Aorta (tissue), 5 donors: ENCODE measurements at places on chromosomes 12 and 14. TPM values are rescaled to one million over a fixed set of nuclear protein-coding genes. Genes with fewer than 3 reads are reported as not detected.

DNA sequence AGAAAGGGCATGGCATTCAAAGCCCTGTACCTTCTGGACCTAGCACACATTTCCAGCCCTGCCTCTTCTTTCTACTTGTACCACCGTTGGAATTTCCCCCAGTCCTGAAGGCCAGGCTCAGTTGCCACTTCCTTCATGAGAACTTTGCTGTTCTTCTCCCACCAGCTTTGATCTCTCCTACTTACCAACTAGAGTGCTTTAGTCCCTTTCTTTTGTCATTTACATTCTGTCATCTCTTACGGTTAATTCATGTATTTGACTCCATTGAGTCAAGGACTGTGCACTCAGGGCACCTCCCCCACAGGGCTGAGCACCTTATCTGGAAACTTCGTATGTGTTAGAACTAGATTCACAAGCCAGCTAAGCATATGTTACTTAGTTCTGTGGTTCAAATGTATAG lies 26.3 kb downstream of the BICDL1 start:
- no peak for DNase-seq
- H3K36me3 ChIP-seq: no peaks in the 10 kb centered on the region
- no peak overlapping the region for H3K4me3 ChIP-seq
- no peaks in the 10 kb centered on the region for H3K27me3 ChIP-seq
- H3K27ac ChIP-seq: no peak overlapping the region

GRCh38 chr12:90827567-90827966 lies 127.4 kb downstream of the CCER1 start:
- DNase-seq: no peak
- no peaks in the 10 kb centered on the region for H3K36me3 ChIP-seq
- H3K4me3 ChIP-seq: no peak overlapping the region

DNA sequence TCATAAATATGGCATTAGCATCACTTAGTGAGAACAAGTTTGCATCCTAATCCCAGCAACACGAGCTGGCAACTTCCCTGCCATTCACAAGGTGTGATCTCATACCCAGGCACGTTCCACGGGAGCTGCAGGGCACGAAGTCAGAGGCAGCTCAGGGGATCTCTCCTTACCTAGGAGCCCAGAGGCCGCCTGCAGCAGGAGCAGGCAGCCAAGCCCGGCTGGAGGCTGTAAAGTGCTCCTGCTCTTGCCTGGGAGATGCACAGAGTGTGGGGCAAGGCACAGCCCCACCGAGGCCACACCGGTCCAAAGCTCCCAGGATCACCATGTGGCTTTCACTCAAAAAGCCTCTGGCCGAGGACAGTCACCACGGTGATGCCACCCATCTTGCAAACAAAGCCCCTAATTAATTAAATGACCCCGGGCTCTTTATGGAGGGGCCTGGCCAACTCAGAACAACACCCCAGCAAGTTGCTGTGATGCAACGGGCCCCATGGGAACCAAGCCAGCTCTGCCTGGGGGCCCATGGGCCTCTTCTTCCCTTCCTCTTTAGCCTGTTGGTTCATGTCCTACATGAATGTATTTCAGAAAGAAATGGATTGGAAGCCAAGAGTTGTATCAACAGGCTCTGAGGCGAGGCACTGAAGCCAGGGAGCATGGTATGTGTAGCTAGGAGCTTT lies 26.5 kb downstream of the NUAK1 start:
- peak; percentile 81 for DNase-seq
- H3K27ac ChIP-seq: peak overlapping the region; percentile 64
- no peaks in the 10 kb centered on the region for H3K36me3 ChIP-seq
- no peak overlapping the region for H3K4me3 ChIP-seq
- H3K4me1 ChIP-seq: peaks cover 9% of the 10 kb centered on the region

DNA sequence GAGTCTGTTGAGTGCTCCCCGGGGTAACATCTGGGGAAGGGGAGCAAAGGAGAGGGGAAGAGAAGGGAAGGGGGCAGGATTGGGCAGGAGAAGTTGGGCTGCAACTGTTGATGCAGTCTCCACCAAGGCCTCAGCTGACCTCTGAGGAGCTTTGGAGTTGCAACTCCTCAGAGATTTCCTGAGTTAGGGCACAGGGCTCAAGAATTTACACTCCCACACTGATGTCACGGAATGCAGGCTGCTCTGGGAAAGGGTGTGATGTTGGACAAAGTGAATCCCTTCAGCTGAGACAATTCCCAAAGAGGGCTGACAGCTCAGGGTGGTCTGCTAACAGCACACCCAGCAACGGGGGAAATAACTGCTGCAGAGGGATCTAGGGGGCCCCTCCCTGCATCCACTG lies 295.6 kb downstream of the PCNX1 start:
- no peak overlapping the region for H3K4me3 ChIP-seq
- H3K4me1 ChIP-seq: no peaks in the 10 kb centered on the region
- H3K36me3 ChIP-seq: no peaks in the 10 kb centered on the region
- no peak for DNase-seq

DNA sequence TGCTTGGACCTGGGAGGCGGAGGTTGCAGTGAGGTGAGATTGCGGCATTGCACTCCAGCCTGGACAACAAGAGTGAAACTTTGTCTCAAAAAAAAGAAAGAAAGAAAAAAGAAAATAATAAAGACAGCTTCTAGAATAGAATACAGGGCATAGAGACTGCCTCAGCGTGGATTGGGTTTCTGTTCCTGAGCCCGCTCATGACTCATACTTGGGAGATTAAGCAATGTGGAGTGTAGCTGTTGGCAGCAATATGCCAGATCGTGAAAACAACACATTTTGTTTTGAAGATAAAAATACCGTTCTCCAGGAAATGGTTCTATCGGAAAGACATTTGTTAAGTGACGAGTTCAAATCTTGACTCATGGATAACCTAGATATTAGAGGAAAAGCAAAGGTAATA lies 67.2 kb downstream of the GLT1D1 start:
- H3K27me3 ChIP-seq: no peaks in the 10 kb centered on the region
- peaks cover 2% of the 10 kb centered on the region for H3K4me1 ChIP-seq
- H3K27ac ChIP-seq: peak overlapping the region; percentile 67
- no peak overlapping the region for H3K4me3 ChIP-seq
- DNase-seq: no peak

GRCh38 chr12:28563936-28564335 lies 373.7 kb downstream of the CCDC91 start:
- H3K4me1 ChIP-seq: no peaks in the 10 kb centered on the region
- H3K4me3 ChIP-seq: no peak overlapping the region
- H3K36me3 ChIP-seq: no peaks in the 10 kb centered on the region
- no peak for DNase-seq
- H3K27me3 ChIP-seq: no peaks in the 10 kb centered on the region

DNA sequence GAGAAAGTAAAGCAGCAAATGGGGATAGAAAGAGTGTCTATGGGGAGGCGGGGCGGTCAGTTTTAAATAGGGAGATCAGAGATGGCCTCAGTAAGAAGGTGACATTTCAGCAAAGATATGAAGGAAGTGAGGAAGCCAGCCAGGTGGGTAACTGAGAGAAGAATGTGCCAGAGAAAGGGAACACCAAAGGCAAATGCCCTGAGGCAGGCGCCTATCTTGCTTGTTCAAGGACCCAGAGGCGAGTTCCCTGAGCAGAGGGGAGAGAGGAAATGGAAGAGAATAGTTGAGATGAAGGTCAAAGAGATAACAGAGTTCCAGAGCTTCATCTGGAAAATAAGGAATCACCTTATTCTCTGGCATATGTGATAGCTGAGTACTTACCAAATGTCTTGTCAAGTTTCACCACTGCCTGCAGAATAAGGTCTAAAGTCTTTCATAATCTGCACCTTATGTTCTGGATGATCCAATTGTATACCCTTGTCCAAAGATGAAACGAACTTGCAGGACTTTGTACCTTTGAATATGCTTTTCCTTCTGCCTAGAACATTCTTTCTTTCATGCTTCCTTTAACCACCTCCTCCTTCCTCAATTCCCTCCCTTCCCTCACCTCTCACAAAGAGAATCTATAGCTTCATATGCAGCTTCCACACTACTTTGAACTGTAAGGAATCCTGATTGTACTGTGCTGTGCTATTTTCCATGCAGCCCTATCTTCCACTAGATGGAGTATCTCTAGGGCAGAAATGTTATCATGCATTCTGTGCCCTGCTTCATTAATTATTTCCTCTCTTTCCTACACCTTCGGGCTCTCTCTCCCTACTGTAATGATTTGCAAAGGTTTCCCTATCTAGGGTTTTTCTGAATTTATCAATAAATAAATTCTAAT lies 38.5 kb downstream of the GNPTAB start:
- no peaks in the 10 kb centered on the region for H3K4me1 ChIP-seq
- H3K27me3 ChIP-seq: no peaks in the 10 kb centered on the region
- no peak overlapping the region for H3K27ac ChIP-seq
- no peaks in the 10 kb centered on the region for H3K36me3 ChIP-seq
- H3K4me3 ChIP-seq: no peak overlapping the region

GRCh38 chr14:98638366-98638765 lies 633.6 kb downstream of the BCL11B start:
- H3K36me3 ChIP-seq: no peaks in the 10 kb centered on the region
- H3K4me1 ChIP-seq: no peaks in the 10 kb centered on the region
- H3K27ac ChIP-seq: no peak overlapping the region
- no peak for DNase-seq
- no peak overlapping the region for H3K4me3 ChIP-seq

- no peak for DNase-seq
- H3K27me3 ChIP-seq: no peaks in the 10 kb centered on the region
- peaks cover 4% of the 10 kb centered on the region for H3K4me1 ChIP-seq
- no peak overlapping the region for H3K4me3 ChIP-seq
- H3K36me3 ChIP-seq: no peaks in the 10 kb centered on the region
Observed at GRCh38 chr14:98944989-98945388, 327.0 kb downstream of the BCL11B start.

DNA sequence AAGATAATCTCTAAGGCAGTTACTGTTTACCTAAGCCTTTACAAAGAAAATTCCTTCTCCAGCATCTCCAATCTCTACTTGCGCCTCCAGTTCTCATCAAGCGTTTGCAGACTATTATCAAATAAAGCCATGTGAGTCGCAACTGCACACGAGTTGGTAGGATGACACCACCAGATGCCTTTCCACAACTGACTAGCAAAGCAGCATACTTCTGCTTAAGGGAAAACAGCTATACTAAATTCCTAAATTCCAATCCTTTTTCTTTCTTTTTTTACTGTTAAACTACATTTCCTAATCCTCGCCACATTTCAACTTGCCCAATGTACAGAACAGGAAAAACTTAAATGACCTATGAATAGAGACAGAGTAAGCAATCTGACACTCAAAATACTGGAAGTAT lies 166.7 kb downstream of the ITPR2 start:
- DNase-seq: no peak
- H3K27me3 ChIP-seq: no peaks in the 10 kb centered on the region
- H3K4me3 ChIP-seq: no peak overlapping the region
- H3K4me1 ChIP-seq: no peaks in the 10 kb centered on the region
- H3K36me3 ChIP-seq: no peaks in the 10 kb centered on the region

DNA sequence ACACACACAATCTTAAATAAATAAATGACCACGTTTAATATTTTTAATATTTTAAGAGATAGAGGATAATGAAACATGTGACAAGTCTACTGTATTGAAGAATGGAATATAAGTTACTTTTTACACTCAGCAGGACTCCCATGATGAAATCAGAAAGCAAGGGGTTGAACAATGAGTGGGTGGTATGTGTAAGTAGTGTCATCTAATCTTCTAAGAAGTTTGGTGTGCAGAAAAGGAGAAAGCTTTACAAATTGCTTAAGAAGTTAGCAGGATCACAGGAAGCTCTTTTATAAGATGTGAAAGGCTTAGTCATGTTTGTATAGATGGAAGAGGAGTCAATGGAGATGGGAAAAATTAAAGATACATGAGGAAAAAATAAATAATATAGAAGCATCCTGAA lies 47.8 kb downstream of the SLC15A5 start:
- H3K4me1 ChIP-seq: no peaks in the 10 kb centered on the region
- no peaks in the 10 kb centered on the region for H3K27me3 ChIP-seq
- H3K4me3 ChIP-seq: no peak overlapping the region
- H3K36me3 ChIP-seq: no peaks in the 10 kb centered on the region
- DNase-seq: no peak

DNA sequence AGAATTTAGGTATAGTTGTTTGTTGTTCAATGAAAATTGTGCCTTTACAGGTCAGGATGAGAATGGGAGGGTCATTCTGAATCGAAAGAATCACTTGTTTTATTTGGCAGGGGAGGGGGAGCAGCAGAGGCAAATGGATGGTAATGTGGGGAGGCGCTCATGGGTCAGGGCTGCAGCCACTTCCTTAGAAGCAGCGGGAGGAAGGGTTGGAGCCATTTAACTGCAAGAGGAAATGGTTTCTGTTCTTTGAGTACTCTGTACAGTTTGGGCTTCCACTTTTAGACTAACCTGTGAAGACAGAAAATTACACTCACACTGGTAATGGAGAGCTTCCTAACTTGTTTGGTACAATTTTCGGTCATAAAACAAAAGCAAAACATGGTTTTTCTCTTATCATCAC lies 57.2 kb downstream of the PIWIL1 start:
- DNase-seq: no peak
- no peaks in the 10 kb centered on the region for H3K36me3 ChIP-seq
- H3K27ac ChIP-seq: no peak overlapping the region
- H3K4me3 ChIP-seq: no peak overlapping the region

DNA sequence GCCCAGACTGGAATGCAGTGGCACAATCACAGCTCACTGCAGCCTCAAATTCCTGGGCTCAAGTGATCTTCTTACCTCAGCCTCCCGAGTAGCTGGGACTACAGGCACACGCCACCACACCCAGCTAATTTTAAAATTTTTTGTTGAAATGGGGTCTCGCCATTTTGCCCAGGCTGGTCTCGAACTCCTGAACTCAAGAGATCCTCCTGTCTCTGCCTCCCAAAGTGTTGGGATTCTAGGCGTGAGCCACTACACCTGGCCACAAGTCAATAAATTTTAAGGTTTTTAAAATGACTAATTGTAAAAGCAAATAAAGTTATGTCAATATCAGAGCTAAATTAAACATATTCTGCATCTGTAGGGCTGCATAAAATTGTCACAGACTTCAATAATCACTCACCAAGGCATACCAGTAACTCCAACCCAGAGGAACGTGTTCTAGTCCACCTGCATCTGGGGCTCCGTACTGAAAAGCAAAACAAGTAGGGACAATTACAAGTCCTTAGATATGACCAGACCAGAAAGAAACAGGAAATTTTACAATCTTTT lies 13.9 kb downstream of the GNS start:
- H3K27ac ChIP-seq: peak overlapping the region; percentile 25
- no peak for DNase-seq
- H3K36me3 ChIP-seq: peaks cover 4% of the 10 kb centered on the region
- H3K27me3 ChIP-seq: no peaks in the 10 kb centered on the region

- no peaks in the 10 kb centered on the region for H3K27me3 ChIP-seq
- H3K4me3 ChIP-seq: no peak overlapping the region
- peak overlapping the region; percentile 80 for H3K27ac ChIP-seq
- no peak for DNase-seq
- no peaks in the 10 kb centered on the region for H3K4me1 ChIP-seq
- H3K36me3 ChIP-seq: no peaks in the 10 kb centered on the region
Observed at GRCh38 chr12:10366875-10367274, 23.0 kb downstream of the KLRK1 start.

GRCh38 chr14:77158175-77158881 lies 16.7 kb upstream of the ZDHHC22 start:
- no peak overlapping the region for H3K4me3 ChIP-seq
- H3K27me3 ChIP-seq: no peaks in the 10 kb centered on the region
- no peaks in the 10 kb centered on the region for H3K36me3 ChIP-seq

The KICS2 gene
- 6.2 TPM for total RNA-seq

The SERPINA12 gene
- total RNA-seq: not detected

The GDF3 gene
- 0.30 TPM for total RNA-seq

The ZNF385A gene
- total RNA-seq: 27.6 TPM

The SPPL3 gene
- 33.1 TPM for total RNA-seq

The PTCSC3 gene
- total RNA-seq: not detected

The ZNF605 gene
- total RNA-seq: 19.4 TPM

The SLC6A13 gene
- total RNA-seq: not detected
